ENCODE measurements at places on chromosomes 5 and 9. TPM values are rescaled to one million over a fixed set of nuclear protein-coding genes. Genes with fewer than 3 reads are reported as not detected.

- DNase-seq = no peak
- H3K27me3 ChIP-seq = no peaks in the 10 kb centered on the region
- H3K4me3 ChIP-seq = no peak overlapping the region
- H3K27ac ChIP-seq = no peak overlapping the region
- H3K4me1 ChIP-seq = no peaks in the 10 kb centered on the region
These were observed 42.2 kb upstream of the ICE1 start for GRCh38 chr5:5380298-5380697.

Gene CEL
- total RNA-seq = 1.2 TPM

DNA sequence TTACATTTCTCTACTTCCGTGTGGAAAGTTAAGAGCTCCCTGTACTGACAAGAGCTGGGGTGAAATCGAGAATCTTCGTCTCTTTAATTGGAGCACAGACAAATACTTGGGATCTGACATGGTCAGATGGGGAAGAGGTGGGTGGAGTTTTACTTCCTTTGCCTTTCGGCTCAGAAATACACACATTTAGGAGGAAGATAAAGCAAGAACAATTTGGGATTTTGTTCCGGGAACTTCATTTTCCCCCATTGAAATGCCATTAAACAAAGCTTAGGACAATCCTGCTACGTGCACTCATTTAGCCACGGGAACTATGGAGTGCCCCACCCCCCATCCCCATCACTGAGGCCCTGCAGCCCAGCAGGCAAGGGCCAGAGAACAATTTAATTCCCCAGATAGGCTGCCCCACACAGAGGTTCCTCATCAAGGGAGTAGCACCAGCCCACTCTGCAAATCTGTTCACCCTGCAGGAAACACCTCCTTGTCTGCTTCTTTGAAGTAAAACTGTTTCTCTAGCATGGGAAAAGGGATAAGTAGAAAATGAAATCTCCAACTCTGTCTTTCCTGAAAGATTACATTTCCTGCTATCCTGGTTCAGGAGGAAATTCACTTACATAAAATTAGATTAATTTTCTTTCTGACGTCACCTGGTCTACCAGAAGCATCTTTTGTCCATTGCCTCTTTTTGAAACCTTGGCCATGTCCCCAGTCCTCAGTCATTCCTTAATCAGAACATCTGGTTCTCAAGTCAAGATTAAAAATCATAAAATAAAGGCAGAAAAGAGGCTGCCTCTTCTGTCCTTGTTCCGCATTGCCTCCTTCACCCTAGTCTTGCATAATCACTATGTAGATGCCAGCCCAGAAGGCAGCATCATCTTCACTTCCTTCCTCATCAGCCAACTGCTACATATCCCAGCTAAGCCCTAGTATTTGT, 206.4 kb downstream of the ENC1 start:
- no peak for DNase-seq
- no peaks in the 10 kb centered on the region for H3K36me3 ChIP-seq
- no peak overlapping the region for H3K27ac ChIP-seq
- H3K27me3 ChIP-seq = peaks cover 8% of the 10 kb centered on the region
- no peaks in the 10 kb centered on the region for H3K4me1 ChIP-seq

Gene IL9
- 13.0 TPM for total RNA-seq

Gene KDM4C
- 25.9 TPM for total RNA-seq

DNA sequence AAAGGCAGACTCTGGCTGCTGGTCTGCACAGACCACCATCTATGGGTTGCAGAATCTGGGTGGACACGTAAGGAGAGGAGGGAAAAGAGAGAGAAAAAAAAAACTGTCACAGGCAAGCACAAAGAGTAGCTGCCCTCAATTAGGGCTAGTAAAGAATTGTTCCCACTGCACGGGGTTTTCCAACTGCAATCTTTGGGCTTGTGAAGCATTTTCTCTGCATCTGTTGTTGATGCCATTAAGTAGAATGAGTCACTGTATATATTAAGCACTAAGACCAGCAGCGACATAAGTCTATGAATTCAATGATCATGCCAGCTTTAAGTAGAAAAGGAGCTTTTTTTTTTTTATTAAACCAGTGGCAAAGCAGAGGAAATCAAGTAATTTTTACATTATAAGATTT, 40.2 kb downstream of the MED10 start:
- no peaks in the 10 kb centered on the region for H3K36me3 ChIP-seq
- H3K27me3 ChIP-seq = no peaks in the 10 kb centered on the region
- no peaks in the 10 kb centered on the region for H3K4me1 ChIP-seq

Gene TICAM2
- 0.72 TPM for total RNA-seq

Gene STK32A
- not detected for total RNA-seq

Gene DPP7
- total RNA-seq = 308 TPM

DNA sequence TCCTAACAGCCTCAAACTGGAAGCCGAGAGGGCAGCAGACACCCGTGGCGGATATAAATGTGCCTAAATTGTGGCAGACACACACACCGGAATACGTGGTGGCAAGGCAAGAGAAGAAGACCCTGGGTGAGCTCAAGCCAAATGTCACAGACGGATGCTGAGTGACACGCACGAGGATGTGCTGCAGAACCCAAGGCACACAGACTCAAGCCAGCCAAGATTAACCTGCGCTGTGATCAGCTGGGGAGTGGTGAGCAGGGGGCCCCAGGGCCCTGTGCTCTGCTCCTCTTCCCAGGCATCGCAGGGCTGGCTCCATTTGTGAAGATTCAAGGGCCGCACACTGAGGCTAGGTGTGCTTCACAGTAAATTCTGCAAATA, 16.4 kb downstream of the SEMA4D start:
- H3K36me3 ChIP-seq = peaks cover 8% of the 10 kb centered on the region
- H3K27ac ChIP-seq = peak overlapping the region; percentile 27
- peak; percentile 77 for DNase-seq
- peaks cover 86% of the 10 kb centered on the region for H3K4me1 ChIP-seq

DNA sequence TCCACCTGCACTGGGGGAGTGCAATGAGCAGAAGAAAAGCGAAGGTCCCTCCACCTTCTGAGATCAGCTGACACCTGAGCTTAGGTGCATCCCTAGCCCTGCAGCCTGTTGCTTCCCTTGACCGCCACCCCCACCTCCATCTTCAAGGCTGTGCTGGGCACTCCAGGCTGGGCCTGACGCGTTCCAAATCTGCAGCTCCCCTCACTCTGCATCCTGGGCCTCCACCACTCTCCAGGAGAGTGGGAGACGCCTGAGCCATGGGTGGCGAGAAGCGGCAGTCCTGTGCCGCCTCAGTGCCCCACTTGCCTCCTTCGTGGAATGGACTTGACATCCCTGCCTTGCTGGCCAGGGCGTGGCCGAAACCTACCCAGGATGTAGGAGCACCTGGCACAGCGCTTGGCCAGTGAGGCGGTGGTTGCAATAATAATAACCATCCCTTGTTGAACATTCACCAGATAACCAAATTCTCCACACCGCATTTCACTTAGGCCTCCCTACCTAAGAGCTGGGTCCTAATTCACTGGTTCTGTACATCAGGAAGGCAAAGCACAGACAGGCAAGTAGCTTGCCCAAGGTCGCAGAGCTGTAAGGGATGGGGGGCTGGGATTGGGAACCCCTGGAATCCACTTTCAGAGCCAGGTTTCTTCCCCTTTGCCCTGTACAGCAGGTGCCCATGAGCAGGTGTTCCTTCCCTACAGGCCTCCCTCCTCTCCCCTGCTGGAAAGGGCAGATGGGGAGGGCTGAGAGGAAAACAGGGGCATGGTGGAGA, 11.7 kb downstream of the B4GALT7 start:
- H3K4me1 ChIP-seq = no peaks in the 10 kb centered on the region
- H3K36me3 ChIP-seq = no peaks in the 10 kb centered on the region
- H3K27ac ChIP-seq = no peak overlapping the region

DNA sequence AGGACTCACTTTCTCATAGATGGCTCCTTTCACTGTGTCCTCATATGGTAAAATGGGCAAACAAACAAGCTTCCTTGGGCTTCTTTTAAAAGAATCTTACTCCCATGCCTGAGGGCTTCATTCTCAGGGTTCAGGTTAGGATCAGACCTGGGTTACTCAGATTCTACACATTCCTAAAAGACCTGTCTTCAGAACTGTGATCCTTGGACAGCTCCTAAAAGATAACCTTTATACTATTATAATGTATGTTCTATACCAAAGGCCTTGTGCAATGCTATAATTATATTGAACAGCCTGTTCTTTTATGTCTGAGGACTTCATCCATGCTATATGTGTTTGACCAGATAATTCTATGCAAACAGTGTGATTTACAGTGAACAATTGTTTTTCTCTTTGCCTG, 264.4 kb upstream of the CDH10 start:
- no peak overlapping the region for H3K4me3 ChIP-seq
- no peaks in the 10 kb centered on the region for H3K36me3 ChIP-seq
- no peak overlapping the region for H3K27ac ChIP-seq
- no peak for DNase-seq
- no peaks in the 10 kb centered on the region for H3K4me1 ChIP-seq
- H3K27me3 ChIP-seq = no peaks in the 10 kb centered on the region

GRCh38 chr9:93891549-93892310, 63.4 kb downstream of the BARX1 start:
- H3K4me3 ChIP-seq = no peak overlapping the region
- H3K27me3 ChIP-seq = no peaks in the 10 kb centered on the region
- DNase-seq = no peak
- H3K4me1 ChIP-seq = peaks cover under 1% of the 10 kb centered on the region
- no peaks in the 10 kb centered on the region for H3K36me3 ChIP-seq

GRCh38 chr9:120872791-120873502, 4.0 kb downstream of the PHF19 start:
- no peak overlapping the region for H3K27ac ChIP-seq
- H3K4me3 ChIP-seq = no peak overlapping the region
- H3K4me1 ChIP-seq = peaks cover 30% of the 10 kb centered on the region
- peaks cover 22% of the 10 kb centered on the region for H3K36me3 ChIP-seq
- H3K27me3 ChIP-seq = no peaks in the 10 kb centered on the region
- no peak for DNase-seq

Gene SPINK5
- not detected for total RNA-seq

GRCh38 chr9:16671591-16672137, 198.8 kb downstream of the BNC2 start:
- H3K27me3 ChIP-seq = no peaks in the 10 kb centered on the region
- H3K4me1 ChIP-seq = no peaks in the 10 kb centered on the region
- no peak overlapping the region for H3K27ac ChIP-seq
- H3K36me3 ChIP-seq = no peaks in the 10 kb centered on the region
- DNase-seq = no peak

Gene C1QTNF3
- total RNA-seq = 1.4 TPM

- H3K4me3 ChIP-seq = peak overlapping the region; percentile 43
- H3K27me3 ChIP-seq = no peaks in the 10 kb centered on the region
- peak overlapping the region; percentile 96 for H3K27ac ChIP-seq
- H3K4me1 ChIP-seq = peaks cover 36% of the 10 kb centered on the region
These were observed 1.2 kb upstream of the SQSTM1 start for GRCh38 chr5:179819296-179820126.

DNA sequence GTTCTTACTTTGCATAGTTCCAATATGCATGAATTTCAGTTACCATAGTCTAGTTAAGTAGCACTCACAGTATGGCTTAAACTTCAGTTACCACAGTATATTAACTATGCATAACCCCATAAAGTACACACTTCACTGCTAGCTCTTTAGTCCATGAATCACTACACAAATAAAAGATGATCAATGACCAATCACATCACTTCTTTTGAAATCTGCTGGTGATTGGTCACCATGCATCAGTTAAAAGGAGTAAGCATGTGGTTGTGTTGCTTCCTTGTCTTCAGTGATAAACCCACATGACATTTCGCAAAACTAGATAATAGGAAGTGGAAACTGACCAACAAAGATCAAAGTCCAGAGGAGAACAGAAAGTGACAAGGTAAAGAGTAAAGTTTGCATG, 79.0 kb downstream of the TAF11L14 start:
- no peaks in the 10 kb centered on the region for H3K36me3 ChIP-seq
- no peaks in the 10 kb centered on the region for H3K4me1 ChIP-seq
- no peak for DNase-seq
- no peaks in the 10 kb centered on the region for H3K27me3 ChIP-seq
- no peak overlapping the region for H3K4me3 ChIP-seq

DNA sequence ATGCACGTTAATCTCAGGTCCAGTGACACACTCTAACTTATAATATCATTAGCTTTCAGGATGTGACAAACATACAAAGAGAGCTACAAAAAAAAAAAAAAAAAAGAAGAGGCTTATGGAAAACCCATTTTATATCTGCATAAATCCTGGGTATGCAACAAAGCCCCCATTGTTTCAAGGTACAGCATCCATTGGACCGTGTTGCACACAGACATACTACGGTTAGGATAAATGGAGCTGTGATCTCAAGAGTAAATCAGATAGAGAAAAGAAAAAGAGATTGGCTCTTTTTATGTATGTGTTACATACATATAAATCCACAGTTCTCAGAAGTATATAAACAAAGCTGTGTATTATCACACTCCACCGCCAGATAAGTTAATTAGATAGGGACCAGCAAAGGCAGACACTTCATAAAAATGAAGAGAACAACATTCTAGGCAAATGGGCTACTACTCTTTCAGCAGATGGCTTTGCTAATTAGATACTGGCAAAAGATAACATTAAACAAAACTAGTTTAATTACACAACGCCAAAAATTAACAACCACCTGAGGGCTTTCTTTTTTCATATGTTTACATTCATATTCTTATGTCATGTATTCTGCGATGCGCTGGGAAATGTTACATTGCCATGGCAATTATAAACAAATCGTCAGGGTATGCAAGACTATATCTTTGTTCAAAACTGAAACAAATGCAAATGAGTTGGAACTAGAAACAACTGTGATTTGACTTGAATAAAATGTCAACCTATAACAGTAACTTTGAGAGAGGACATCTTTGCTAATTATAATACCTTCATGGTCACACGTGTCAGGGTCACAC, 304.2 kb downstream of the SEMA5A start:
- no peak for DNase-seq
- H3K36me3 ChIP-seq = no peaks in the 10 kb centered on the region
- H3K4me3 ChIP-seq = no peak overlapping the region

GRCh38 chr5:69013481-69013880, 80.3 kb upstream of the SLC30A5 start:
- H3K4me3 ChIP-seq = no peak overlapping the region
- no peaks in the 10 kb centered on the region for H3K27me3 ChIP-seq
- H3K36me3 ChIP-seq = no peaks in the 10 kb centered on the region

Gene MARCOL
- total RNA-seq = not detected

Gene APBA1
- 0.13 TPM for total RNA-seq

DNA sequence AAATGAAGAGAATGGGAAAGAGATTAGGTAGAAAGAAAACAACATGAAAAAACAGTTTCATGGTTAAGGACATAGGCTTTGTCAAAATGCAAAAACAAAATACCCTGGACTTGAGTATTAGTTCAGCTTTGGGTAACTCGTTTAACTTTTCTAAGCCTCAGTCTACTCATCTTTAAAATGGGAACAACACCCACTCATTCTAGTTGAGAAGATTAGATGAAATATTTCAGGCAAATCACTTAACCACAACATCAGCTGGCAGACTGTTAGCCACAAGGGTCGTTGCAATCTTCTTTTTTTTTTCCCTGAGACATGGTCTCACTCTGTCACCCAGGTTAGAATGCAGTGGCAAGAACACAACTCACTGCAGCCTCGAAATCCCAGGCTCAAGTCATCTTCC, 185.6 kb downstream of the DCP2 start:
- no peak overlapping the region for H3K27ac ChIP-seq
- H3K36me3 ChIP-seq = no peaks in the 10 kb centered on the region
- no peak for DNase-seq
- no peaks in the 10 kb centered on the region for H3K27me3 ChIP-seq
- H3K4me1 ChIP-seq = no peaks in the 10 kb centered on the region
